ENCODE measurements at places on chromosomes 7 and 10.

GRCh38 chr10:130357226-130357625 lies 221.0 kb downstream of the GLRX3 start:
- no peak for ATAC-seq

GRCh38 chr7:155796381-155797261 lies 15.6 kb downstream of the SHH start:
- ATAC-seq = peak; percentile 90

- ATAC-seq = peak; percentile 81
These were observed 98.9 kb downstream of the LRMDA start for GRCh38 chr10:75530299-75530698.

GRCh38 chr10:6586501-6586900 lies 6.4 kb upstream of the PRKCQ start:
- no peak for ATAC-seq

- peak; percentile 21 for ATAC-seq
These were observed 30.4 kb downstream of the NRCAM start for GRCh38 chr7:108425714-108426275.

DNA sequence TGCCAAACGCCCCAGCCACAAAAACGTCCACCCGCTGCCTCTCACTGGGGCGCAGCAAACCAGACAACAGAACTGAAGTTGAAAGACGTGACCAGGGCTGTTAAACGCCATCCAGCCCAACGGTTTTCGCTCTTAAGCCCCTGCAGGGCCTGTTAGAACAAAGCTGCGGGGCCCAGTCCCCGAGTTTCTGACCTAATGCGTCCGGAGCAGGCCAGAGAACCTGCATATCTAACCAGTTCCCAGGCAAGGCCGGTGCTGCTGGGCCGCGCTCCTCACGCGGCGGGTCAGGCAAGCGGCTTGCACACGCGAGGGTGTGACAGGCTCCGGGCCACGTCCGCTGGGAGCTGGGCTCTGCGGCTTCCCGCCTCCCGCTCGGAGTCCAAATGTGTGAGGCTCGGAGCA lies 87.0 kb downstream of the PTPRN2 start:
- no peak for ATAC-seq

DNA sequence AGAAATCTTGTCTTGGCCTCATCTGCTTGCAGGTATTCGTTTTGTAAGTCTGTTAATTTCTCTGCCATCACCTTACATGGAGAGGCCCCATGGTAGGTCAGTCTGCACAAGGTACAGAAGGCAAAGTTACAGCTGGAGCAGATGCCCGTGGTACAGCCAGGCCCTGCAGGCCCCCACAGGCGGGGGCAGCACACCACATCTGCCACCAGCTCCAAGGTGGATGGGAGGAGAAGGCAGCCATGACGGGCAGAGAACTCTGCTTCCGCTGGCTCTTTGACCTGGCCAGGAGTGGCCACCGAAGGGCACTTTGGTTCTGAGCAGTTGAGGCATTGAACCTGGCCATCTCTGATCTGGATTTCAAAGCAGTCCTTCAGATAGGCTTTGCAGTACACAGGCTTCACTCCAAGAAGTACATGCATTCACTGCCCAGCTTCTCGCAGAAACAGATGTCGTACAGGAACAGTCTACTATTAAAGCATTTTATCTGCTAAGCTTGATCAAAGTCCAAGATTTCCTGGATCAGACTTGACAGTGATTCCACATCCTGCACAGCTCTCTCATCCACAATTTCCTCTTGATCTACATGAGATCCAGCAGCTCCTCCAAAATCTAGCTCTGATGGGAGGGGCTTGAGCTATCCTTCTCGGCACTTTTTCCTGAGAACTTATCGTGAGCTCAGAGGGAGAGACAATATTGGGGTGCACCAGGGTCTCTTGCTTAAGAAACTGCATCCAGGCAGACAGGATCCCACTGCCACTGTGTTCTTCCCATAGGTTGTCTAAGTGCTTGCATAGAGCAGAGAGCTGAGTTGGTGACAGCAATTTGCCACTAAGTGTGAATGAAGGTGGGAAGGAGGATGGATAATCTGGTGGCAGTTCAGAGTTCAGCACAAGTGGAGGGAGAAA lies 120.7 kb downstream of the TRRAP start:
- no peak for ATAC-seq

DNA sequence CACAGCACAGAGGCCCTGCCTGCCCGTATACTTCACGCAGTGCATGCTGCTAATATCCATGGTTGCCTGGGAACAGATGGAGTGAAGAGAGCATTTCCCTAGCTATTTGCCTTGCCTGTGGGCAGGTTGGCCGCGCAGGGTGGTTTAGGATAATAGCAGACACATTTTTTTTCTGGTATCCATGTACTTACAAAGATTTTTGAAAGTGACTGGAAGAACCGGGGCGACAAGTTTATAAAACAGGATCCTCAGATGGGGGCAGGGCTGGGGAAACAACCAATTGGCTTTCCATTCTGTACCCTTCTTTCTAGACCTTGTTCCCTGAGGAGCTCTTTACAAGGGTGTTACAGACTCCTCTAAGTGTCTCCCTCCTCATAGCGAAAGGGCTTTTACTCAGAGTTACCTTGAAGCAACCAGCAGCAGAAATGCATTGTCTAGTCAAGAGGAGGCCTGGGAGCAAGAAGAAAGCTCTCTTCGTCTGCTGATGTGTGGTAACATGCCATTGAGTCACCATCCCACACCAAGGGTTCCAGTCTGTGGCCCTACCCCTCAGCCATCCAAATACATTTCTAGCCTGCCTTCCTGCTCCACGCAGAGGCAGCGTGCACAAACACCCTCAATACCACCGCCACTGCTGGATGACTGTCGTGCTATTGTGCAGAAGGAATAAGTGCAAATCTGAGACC lies 31.5 kb downstream of the MTURN start:
- no peak for ATAC-seq

- ATAC-seq = no peak
These were observed 649.0 kb upstream of the ANKRD30A start for GRCh38 chr10:36476399-36476798.

GRCh38 chr10:16155834-16156233 lies 281.0 kb upstream of the PTER start:
- ATAC-seq = no peak

DNA sequence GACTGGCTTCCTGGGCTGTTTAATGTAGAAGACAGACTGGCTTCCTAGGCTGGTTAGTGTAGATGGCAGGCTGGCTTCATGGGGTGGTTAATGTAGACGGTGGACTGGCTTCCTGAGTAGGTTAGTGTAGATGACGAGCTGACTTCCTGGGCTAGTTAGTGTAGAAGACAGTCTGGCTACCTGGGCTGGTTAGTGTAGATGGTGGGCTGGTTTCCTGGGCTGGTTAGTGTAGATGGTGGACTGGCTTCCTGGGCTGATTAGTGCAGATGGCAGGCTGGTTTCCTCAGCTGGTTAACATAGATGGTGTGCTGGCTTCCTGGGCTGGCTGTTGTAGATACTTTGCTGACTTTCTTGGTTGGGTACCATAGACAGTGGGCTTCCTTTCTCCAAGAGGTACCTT lies 122.9 kb upstream of the PPP2R2D start:
- no peak for ATAC-seq

GRCh38 chr7:1537535-1538412 lies 7.3 kb downstream of the MAFK start:
- ATAC-seq = peak; percentile 47

DNA sequence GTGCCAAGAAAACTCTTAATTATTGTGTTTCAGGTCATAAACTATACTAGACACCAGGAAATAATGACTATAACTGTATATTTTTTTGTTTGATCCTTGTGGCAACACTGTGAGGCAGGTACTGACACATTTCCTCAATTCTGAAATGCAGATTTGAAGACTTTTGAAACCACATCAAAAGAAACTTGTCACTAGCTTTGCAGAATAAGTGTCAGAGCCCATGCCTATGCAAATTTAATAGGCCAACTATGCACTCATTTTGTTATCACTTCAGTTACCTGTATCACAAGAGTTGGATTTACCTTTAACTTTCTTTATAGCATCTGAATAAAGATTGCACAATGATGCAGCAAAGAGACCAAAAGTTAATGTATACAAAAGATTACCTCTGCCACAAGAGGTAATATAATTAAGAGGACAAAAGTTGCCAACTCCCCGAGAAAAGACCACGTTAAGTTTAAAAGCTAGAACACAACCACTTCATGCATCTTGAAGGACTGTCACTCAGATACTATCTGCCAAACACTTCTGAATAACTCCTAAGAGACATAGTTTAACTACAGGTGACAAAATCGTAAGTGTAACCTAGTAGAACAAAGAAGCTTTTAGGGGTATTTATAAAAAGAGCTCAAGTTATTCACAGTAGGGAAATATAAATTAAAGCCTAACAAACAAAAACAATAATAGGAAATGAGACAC lies 80.5 kb downstream of the ELAPOR2 start:
- ATAC-seq = no peak

DNA sequence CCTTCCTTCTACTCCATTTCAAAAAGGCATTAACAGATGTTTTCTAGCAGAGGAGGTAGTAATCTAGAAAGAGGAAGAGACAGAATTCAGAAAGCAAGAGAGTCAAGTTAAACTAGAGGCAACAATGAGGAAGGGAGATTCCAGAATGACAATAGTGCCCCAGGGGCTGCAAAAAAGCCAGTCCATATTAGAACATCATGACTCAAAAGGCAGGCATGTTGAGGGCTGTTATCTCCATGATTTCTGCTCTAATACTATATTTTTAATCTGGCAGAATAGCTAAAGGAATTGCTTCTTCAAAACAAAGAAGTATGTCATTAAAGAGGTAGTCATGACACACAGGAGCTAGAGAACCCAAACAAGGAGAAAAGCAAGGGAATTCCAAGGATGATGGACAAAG lies 599.6 kb downstream of the INHBA start:
- no peak for ATAC-seq

Data from SK-N-SH treated with all-trans-retinoic acid at 6 μM for 48 hours (cell line).